Neuronal stem cell (in vitro differentiated cells): ENCODE measurements at places on chromosomes 11 and 22.

DNA sequence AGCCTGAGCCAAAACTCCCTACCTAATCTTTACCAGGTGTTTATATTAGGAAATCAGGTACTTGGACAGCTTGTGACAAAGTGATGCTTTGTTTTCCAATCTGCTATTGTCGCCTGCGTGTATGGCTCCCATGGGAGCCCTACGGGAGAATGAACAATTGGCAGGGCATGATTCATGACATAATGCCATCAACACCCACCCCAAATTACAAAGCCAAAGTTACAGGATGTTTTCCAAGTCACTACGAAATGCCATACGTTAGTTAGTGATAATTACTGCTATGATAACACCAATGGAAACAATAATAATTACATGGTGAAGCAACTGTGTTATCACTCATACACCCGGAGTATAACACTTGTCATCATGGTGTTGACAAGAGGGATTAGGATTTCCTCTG is 226.4 kb downstream of the FAM181B start:
- DNase-seq = no peak

DNA sequence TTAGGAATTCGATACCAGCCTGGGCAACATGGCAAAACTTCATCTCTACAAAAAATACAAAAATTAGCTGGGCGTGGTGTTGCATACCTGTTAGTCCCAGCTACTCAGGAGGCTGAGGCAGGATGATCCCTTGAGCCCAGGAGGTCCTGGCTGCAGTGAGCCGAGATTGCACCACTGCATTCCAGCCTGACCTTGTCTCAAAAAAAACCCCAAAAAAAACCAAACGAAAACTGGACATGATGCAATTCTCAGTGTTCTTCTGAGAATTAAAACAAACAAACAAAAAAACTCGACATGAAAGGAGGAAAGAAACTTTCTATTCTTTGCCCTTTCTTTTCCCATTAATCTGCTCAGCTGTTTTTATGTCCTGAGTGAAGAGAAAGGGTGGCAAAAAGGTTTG is 7.4 kb downstream of the MED17 start:
- DNase-seq = no peak

DNA sequence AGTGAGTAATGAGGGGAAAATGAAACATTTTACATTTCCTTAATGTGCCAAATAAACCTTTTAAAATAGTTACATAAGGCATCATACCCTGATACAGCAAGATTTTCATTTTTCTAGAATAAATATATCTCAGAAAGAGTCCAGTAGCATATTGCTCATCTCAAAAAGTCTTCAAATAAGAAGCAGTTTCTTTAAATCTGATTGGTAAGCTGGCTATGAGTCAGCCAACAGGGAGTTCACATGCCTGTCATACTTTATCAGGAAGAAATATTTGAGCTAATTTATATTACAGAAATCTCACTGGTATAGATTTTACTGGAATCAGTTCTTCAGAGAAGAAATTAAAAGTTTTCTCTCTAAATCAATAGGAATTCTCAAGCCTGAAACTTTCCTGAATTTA is 258.1 kb downstream of the C11orf87 start:
- no peak for DNase-seq

DNA sequence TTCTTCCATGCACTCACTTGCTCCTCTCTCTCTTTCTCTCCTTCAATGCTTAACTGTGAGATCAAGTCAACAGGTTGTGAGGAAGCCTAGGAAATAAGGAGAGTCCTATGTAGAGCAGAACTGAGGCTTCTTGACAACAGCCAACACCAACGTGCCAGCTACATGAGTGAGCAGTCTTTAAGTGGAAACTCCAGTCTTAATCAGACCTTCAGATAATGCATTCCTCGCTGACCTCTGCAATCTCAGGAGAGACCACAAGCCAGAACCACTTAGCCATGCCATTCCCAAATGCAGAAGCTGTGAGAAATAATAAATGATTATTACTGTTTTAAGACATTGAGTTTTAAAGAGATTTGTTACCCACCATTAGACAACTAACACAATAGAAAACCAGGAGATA is 6.1 kb upstream of the TEAD1 start:
- no peak for DNase-seq

- peak; percentile 57 for DNase-seq
These were observed at the start of gene B3GAT1 for GRCh38 chr11:134412203-134413042. Gene B3GAT1 (minus strand): TSS chr11:134412242. CDS start chr11:134387659, 24,583 bp downstream.

DNA sequence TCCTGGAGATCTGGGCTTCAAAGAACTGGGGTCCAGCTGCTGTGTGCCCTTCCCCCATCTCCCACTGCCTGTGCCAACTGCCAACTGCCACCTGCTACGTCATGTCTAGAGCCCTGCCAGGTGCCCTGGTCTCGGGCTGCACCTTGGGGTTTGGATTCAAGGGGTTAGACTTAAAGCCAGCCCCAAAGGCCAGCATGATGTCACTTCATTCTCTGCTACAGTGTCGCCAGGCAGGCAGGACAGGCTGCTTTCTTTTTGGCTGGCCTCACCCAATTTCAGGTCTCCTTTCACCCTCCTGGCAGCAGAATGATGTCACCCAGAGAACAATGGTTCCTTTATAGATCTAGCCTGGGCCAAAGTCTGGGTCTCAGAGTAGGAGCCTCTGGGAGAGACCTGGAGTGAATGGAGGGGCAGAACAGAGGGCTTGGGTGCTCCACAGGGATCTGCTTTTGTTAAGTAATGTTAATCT is 79.5 kb upstream of the CRYBB3 start:
- peak; percentile 35 for DNase-seq

DNA sequence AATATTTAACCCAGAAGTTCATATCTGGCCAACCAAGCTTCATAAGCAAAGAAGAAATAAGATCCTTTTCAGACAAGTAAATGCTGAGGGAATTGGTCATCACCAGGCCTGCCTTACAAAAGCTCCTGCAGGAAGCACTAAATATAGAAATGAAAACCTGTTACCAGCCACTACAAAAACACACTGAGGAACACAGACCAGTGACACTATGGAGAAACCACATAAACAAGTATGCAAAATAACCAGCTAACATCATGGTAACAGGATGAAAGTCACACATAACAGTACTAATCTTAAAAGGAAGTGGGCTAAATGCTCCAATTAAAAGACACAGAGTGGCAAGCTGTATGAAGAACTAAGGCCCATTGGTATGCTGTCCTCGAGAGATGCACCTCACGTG is 311.4 kb downstream of the DYNC2H1 start:
- no peak for DNase-seq

GRCh38 chr11:76781046-76781801 is 1.9 kb upstream of the TSKU start:
- DNase-seq = no peak

- DNase-seq = no peak
These were observed 6.0 kb downstream of the NEAT1 start for GRCh38 chr11:65428578-65429067.

DNA sequence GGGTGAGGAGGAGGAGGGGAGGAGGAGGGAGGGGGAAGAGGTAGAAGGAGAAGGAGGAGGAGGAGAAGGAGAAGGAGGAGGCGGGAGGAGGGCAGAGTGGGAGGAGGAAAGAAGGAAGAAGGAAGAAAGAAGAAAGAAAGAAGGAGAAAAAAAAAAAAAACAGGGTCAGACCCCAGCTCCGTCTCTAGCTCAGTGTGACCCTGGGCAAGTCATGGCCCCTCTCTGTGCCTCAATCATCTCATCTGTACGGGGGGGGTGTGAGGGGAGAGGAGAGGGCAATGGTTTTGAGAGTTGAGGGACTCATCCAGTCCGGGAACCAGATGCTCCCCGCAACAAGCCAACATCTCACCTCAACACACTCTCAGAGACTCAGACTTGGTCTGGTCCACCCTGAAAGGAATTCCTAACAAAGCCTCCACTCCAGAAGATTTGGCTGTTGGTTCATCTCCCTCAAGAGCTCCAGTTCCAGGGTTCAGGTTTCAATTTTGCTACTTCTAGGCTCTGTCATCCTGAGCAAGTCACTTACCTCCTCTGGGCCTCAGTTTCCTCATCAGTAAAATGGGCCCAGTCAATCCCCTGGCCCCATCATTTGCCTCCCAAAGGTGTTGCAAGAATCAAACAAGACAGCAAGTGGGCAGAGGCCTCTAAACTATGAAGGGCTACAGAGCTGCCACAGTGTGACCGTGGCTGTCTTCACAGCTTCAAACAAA is 7.7 kb downstream of the CARD10 start:
- DNase-seq = no peak

DNA sequence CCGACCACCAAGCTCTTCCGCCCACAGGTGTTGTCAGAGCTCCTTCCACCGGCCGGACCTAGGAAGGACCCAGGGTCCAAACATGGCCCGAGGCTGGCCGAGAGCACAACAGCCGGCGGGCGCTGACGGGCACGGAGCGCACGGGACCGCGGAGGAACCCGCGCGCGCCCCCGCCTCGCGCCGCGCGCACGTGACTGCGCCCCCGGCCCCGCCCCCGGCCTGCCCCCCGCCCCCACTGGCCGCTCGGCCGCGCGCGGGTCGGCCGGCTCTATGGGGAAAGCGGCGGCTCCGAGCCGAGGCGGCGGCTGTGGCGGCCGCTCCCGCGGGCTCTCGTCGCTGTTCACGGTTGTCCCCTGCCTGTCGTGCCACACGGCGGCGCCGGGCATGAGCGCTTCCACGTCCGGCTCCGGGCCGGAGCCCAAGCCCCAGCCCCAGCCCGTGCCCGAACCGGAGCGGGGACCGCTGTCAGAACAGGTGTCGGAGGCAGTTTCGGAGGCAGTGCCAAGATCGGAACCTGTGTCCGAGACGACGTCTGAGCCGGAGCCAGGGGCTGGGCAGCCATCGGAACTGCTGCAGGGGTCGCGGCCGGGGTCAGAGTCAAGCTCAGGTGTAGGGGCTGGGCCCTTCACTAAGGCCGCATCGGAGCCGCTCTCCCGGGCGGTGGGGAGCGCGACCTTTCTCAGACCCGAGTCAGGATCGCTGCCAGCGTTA is at the start of gene OSBP2:
Gene OSBP2, plus strand, starts transcription at position 235 of the 711 bp plus-strand sequence. Its CDS starts 36 bp downstream, at position 271.
- DNase-seq = peak; percentile 51

DNA sequence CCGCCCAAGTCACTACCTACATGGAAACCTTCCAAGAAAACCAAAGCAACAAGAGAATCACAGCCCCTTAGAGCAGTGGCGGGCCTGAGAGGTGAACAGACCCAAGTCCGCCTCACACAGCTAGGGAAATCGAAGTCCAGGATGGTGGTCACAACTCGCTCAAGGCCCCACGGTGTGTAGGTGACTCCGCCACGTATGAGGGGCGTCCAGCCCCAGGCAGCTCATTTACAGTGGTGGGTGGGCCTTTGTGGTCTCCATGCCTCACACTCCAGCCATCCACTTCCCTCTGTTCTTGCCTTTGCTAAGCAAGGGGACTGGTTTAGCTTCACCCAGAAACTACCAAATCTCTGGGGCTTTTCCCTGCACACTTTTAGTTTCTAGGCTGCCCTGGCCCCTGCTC is 9.7 kb upstream of the TCF20 start:
- DNase-seq = no peak

GRCh38 chr11:70547821-70548670 is 149.7 kb downstream of the CTTN start:
- DNase-seq = no peak

DNA sequence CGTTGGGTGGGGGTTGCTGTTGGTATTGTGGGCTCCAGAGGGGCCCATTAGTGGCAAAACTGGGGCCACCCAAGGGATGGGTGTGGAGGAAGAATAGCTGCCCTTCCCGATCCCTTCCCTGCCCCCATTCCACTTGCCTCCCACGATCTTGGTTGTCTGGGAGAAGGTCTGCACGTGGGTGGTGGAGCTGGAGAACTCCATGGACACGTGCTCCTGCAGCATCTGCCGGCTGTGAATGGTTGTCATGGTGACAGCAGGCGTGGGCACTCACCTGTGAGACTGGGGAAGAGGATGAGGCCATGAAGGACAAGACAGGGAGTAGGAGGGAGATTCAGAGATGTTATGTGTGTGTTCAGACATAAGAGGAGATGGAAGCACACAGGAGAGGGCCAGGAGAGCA is 2.0 kb downstream of the IGSF22 start:
- no peak for DNase-seq

GRCh38 chr22:30514252-30514651 is 8.8 kb upstream of the SEC14L4 start:
- DNase-seq = no peak

DNA sequence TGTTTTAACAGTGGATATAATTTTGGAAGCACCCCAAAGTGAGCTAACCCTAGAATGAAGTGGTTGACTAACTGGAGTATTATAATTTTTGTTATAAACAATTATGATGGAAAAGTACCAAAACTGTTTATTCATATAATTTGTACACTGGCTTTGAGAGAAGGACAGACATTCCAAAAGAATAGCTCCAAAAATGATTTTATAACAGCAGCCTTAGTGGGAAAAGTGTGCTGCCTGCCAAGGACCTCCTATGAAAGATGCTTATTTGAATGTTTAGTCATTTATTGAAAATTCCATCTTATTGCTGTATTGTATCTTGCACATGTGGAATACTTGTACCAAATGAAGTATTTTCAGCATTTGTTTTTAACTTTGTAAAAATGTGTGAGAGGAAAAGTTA is 169.8 kb downstream of the GUCY1A2 start:
- no peak for DNase-seq

DNA sequence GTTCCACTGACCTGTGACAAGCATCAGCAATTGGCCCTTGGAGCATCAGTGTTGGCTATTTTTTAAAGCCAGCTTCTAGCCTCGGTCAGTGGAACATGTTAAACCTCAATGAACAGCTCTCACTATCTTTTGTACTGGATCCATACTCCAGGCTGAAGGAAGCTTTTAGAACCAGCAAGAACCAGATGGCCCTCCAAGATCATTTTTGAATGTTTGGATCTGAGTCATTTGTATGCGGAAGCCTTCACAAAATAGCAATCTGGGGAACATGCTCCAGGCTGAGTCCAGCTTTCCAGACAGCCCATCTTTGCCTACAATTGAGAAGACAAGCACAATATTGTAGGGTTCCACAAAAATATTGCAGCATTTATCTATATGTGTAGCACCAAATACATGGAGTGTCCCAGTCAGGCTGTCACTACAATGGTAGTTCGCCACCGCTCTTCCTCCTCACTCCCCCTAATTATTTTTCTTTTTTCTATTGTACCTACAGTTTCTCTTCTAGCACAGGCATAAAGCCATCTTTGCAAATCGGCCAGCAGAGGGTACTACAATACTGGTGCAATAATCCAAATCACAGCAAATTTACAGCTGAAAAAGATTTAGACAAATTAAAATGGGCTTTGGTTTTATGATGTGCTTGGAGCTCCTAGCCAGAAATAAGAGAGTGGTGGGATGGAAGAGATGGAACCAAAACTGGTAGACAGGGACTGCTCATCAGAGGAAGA is 177.4 kb upstream of the BLID start:
- no peak for DNase-seq

DNA sequence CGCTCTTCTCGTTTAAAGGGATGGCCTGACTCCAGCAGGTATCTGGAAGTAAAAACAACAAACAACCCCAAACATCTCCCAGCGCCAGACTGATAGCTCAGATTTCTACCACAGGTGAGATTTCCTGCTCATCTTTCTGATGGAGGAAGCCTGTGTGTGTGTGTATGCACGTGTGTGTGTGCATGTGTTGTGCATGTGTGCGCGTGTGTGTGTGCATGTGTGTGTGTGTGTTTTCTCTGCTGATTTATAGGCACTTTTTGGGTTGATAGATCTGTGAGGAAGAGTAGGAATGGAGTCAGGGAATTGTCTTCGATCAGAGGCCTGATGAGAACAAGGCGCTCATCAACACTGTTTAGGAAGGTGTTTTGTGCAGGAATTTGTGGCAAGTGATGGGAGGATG is 103.0 kb downstream of the PKNOX2 start:
- DNase-seq = no peak
